Central memory CD8-positive, alpha-beta T cell (primary cell): ENCODE measurements at places on chromosomes 1 and 21.

DNA sequence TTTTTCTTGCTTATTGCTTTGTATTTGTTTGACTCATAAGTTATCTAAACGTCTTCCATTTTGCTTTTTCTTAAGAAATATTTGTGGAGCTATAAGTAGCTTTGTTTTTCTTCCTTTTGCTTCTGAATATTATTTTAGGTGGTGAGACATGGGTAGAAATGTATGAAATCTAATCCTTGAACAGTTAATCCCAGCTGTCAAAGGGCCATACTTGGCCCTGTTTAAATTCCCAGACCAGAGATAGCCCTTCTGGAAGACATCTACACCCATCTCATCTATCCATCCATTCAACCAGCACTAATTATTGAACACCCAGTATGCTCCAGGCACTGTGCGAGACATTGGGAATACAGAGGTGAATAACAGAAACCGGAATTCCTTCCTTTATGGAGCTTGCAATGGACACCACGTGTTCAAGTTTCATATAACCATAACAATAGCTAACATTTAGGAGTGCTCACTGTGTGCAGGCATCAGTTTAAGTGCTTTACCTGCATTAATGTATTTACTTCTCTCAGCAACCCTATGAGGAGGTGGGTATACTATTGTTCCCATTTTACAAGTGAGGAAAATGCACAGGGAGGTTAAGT, 8.7 kb downstream of the TACSTD2 start:
- no peak overlapping the region for H3K4me3 ChIP-seq
- no peak overlapping the region for H3K27ac ChIP-seq
- no peak for DNase-seq

DNA sequence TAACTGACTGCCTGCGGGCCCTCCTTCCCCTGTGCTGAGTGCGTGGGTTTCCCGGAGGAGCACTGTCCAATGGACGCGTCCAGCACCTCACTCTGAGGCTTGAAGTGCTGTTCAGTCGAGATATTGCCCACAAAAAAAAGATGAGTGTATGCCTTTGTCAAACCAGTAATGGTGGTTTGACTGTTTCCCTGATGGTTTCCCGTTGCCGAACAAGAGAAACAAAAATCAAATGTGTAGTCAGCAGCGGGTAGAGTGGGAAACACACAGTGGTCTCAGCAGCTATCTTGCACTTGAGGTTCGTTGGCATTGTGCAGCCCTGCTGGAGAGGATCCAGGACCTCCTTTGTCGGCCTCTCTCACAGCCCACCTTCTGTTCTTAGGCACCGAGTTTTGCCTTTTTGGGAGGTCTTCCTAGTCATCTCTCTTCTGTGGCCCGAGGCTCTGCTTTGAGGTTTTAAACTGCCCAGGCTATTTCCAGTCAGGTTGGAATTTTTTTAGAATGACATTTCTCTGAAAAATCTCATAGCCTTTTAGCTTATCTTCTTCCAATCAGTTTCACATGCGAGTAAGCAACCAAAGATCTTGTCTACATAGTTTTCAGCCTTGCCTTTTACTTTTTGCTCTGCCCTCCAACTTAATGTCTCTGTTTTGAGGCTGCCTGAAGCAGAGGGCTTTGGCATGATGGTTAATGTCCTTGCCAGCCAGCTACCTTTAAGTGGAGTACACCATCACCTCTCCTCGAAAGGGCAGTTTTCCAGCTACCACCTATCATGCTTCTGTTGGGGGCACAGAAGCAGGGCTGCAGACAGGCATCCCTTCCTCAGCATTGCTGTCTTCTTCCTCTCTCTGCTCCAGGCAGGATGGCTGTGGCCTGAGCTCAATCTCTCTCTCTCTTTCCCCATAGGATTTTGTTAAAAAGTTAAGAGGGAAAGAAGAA, 132.3 kb downstream of the URB2 start:
- H3K4me1 ChIP-seq = peaks cover 6% of the 10 kb centered on the region
- no peak overlapping the region for H3K4me3 ChIP-seq
- no peaks in the 10 kb centered on the region for H3K36me3 ChIP-seq

- no peak overlapping the region for H3K4me3 ChIP-seq
- DNase-seq = no peak
- no peaks in the 10 kb centered on the region for H3K4me1 ChIP-seq
- H3K36me3 ChIP-seq = peaks cover 1% of the 10 kb centered on the region
- no peak overlapping the region for H3K27ac ChIP-seq
- H3K27me3 ChIP-seq = peaks cover 16% of the 10 kb centered on the region
Measured at GRCh38 chr1:84347271-84347931, 45.9 kb downstream of the SAMD13 start.

DNA sequence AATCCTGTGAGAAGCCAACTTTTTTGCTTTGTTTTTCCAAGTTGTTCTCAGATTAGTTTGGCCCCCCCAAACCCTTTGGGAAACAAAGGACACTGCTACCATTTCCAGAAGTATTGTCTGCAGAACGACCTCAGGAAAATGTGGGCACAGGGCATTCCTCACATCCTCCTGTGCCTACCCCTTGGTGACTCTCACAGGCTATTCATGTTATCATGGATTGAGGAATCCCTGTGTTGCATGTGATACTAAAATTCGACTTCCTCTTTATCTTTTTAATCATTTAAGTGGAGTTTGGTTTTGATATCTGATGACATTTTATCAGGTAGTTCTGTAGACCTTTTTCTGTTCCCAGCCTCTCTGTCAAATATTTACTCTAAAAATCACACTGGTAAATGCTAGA, 184.5 kb downstream of the FASLG start:
- H3K36me3 ChIP-seq = no peaks in the 10 kb centered on the region
- H3K4me1 ChIP-seq = peaks cover 25% of the 10 kb centered on the region

DNA sequence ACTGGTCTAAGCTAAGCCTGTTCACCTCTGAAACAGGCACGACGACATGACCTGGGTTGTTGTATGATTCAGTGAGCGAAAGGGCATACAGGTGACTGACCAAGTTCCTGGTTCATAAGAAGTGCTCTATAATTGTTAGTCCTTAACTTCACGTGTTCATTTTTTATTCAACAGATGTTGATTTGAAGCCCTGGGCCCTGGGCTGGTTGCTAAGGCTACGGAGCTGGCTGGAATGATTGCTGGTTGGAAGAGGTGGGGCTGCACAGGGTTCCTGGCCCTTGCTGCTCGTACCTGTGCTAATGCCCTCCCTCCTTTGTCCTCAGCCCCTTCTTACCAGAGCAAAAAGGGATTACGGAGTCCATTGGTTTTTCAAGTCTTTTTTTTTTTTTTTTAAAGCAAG, 111.3 kb upstream of the CSF3R start:
- no peak overlapping the region for H3K4me3 ChIP-seq

GRCh38 chr1:112247961-112248360, 148.1 kb upstream of the CTTNBP2NL start:
- no peaks in the 10 kb centered on the region for H3K4me1 ChIP-seq
- no peak for DNase-seq
- no peak overlapping the region for H3K27ac ChIP-seq
